ENCODE measurements at places on chromosomes 4 and X.

GRCh38 chrX:21845096-21845495, 5.7 kb downstream of the MBTPS2 start:
- no peak for DNase-seq

- DNase-seq = no peak
These were observed 511.0 kb upstream of the ATOH1 start for GRCh38 chr4:93317561-93317960.

DNA sequence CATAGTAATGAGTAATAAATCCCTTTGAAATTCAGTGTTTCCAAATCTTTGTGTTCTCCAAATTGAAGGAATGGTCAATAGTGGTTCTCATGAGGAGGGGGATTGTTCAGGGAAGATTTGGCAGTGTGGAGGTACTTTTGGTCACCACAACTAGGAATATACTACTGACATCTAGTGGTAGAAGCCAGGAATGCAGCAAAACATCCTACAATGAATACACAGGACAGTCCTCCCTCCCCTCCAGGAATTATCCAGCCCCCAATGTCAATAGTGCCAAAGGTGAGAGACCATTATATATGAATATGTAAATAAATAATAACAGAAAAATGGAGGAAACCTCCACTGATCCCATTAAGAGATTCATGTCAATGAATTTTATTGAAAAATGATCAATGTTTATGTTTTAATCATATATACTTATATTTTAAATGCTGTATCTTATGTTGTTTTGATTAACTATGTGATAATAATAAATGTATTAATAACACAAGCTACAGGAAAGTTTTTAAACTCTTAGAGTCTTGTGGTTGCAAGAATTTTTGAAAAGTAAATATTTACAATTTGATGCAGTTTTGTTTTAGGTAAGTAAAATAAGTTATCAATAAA, 14.4 kb upstream of the FAM9A start:
- peak; percentile 21 for DNase-seq

DNA sequence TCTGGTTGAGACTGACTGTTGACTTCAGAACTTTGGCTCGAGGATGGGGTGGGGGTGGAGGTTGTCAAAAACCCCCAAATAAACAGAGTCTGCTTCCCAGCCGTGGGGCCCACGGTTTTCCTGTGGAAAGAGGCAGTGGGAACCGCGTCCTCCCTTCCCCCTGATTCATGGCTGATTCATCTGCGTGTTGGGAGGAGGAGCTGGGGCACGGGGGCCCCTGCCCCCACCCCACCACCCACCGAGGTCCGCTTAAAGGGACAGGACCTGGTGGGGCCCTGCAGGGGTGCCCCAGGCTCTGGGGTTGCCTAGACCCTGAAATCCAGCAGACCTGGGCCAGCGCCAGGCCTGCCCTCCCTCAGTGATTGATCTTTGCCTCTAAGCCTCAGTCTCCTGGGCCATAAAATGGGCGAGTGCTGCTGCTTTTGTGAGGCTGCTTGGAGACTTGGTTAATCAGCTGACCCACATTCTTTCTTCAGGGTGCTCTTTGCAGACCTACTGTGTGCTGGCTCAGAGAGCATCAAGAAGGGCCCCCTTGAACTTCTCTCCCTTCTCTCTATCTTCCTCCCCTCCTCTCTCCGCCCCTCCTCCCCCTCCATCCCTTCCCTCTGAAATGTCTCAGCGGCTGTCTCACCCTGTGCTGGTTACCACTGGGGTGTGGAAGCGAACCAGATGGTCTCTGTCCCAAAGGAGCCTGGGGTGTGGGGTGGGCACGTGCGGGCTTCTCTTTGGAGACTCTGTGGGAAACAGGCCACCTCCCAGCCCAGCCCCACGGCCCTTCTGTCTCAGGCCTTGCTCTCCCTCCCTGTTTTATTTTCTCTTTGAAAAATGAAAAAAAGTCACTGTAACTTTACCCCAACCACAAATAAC, 9.1 kb downstream of the HTRA3 start:
- DNase-seq = peak; percentile 56

Measured in RCC 7860 (cell line).